Head of caudate nucleus (tissue), 42 donors: ENCODE measurements at places on chromosomes 7 and 10.
A peak's percentile ranks its signal among the peaks of the same experiment; 100 is the strongest.

- DNase-seq = no peak
Measured at GRCh38 chr7:37945336-37945735, 24.9 kb downstream of the EPDR1 start.

GRCh38 chr7:108395426-108395825 lies 60.8 kb downstream of the NRCAM start:
- no peak for DNase-seq

- no peak for DNase-seq
Measured at GRCh38 chr10:49751636-49752510, 10.2 kb downstream of the OGDHL start.

- no peak for DNase-seq
Measured at GRCh38 chr7:79714081-79714480, 260.6 kb upstream of the MAGI2 start.

- DNase-seq = no peak
Measured at GRCh38 chr10:1504940-1505339, 232.4 kb downstream of the ADARB2 start.

- no peak for DNase-seq
Measured at GRCh38 chr10:127850944-127851343, 41.8 kb downstream of the CLRN3 start.

DNA sequence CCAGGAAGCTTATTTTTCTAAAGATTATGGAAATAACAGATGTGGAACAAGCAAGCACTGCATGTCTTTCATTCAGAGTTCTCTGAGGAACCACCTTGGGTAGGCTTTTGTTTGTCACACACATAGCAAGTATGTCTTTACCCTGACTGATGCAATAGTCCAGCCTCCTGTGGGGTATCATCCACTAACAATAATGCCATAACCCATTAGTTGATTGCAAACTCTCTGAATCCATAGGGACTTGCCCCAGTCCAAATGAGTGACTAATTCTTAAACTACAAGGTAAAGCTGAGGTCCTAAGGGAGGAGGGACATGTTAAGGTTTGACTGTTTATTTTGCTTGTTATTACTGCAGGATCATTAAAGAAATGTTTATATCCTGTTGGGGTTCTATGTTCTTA lies 151.4 kb upstream of the PRPS1L1 start:
- no peak for DNase-seq

- peak; percentile 49 for DNase-seq
Measured at GRCh38 chr7:149625340-149625946, 127.8 kb upstream of the ZNF746 start.

- no peak for DNase-seq
Measured at GRCh38 chr10:100746784-100747455, 1.5 kb downstream of the PAX2 start.

DNA sequence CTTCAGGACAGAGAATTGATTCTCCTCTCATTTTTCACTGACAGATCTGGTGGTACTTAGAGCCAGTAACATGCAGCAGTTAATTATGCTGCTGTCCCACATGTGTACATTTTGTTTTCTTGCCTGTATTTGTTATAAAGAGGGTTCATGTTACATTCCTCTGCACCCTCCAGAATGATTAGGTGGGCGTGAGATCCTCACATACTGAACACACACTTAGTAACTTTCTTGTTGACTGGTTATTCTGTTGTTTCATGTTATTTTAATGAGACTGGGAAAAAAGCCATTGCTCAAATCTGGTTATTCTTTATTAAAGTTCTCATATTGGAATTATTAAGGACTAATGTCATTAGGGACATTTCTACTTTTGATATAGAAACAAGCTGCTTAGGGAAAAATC lies 409.1 kb downstream of the SDK1 start:
- DNase-seq = no peak

GRCh38 chr10:91197127-91197526 lies 23.3 kb upstream of the PCGF5 start:
- no peak for DNase-seq
